Stimulated activated CD4-positive, alpha-beta T cell treated with anti-CD3 and anti-CD28 coated beads, TNF-alpha, amount 100 ng/mL, for 4 hours (primary cell): ENCODE measurements at places on chromosomes 1 and 21.

GRCh38 chr1:211501711-211502400 lies 9.9 kb upstream of the RD3 start:
- DNase-seq, result no peak

DNA sequence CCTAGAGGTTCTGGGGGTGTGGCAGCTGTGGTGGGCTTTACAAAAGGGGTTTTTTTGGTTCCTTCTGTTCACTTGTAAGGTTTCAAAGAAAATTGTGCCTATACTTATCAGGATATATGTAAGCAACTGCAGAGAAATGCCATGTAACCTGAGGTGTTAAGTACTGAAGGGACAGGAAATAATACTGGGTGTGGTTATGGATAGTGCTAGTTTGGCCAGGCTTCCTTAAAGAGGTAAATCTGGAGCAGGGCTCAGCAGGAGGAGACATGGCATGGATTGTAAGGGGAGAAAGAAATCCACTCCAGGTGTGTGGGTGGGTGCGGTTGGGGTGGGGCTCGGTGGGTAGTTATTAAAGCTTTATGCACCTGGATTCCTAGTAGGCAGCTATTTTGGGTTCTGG lies 28.3 kb downstream of the KIRREL1 start:
- DNase-seq, result no peak

GRCh38 chr1:153612755-153613331 lies at the start of gene S100A16:
Gene S100A16, minus strand, starts transcription at chr1:153613137. Its CDS starts 4,986 bp downstream, at chr1:153608151.
- DNase-seq, result no peak

DNA sequence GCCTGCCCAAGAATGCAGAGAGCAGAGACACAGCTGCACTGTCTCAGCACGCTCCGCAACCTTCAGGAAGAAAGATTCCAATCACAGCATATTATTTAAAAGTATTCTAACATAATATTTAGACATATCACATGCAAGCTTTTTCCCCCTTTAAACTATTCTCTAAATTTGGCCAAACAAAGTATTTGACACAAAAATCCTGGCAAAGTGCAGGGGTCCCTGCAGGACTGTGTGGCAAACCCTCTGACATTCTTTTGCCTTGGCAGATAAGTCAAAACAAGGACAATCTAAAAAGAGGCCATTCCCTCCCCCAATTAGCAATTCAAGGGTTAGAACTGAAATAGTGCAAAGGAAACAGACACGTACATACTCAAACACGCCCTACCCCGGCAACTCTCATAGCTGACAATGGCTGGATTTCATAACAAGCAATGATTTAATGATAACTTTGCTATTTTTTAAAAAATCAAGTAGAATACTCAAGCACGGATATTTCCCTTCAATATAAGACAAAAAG lies 225.3 kb downstream of the MRPL39 start:
- DNase-seq, result no peak

DNA sequence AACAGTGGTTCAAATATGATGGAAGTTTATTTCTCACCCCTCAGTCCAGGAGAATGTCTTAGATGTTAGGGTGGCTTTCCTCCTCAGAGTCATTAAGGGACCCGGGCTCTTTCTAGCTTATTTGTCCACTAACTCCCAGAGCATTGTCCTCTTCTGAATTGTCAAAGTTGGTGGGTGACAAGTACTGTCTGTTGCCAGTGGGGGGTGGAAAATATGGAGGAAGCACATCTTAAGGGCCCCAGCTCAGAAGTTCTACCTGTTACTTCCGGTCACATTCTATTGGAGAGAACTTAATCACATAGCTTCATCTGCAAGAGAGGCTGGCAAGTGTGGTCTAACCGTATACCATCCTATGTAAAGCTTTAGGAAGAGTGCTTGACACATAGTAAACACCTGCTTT lies 7.1 kb downstream of the CLIC4 start:
- DNase-seq, result no peak

- DNase-seq, result no peak
Observed at GRCh38 chr1:183096894-183097293, 73.7 kb downstream of the LAMC1 start.

GRCh38 chr1:113676524-113676923 lies 82.8 kb downstream of the PHTF1 start:
- DNase-seq, result no peak

DNA sequence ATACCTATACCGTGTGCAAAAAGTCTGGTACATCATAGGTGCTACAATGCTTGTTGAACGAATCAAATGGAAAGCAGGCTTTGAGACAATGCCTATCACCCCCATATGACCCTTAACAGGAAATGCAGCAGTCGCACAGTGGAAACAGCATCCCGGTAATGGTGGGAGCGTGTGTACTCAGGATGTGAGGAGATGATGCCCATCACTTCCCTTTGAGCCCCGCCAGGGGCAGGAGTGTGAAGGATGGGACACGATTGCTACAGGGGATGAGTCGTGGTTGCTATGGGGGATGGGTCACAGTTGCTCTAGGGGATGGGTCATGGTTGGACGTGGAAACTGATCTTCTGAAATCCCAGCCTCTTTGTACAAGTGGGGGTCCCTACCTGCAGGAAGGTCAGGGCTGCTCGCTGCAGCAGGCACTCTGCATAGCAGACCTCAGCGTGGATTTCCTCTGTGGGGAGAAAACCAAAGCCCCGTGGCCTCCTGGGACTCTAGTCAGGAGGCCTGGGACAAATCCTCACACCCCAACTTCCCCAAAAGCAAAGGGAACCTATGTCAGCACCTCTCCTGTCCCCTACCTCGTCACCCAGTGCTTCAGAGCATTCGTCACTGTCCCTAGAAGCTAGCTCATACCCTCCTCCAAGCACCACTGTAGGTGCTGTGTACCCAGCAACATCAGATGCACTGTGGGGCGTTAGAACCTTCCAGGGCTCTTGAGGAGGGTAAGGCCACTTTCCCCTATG lies 19.3 kb downstream of the TTC39A start:
- DNase-seq, result no peak

- no peak for DNase-seq
Observed at GRCh38 chr1:214882616-214883015, 199.9 kb upstream of the KCNK2 start.

- no peak for DNase-seq
Observed at GRCh38 chr1:45848714-45849113, 45.3 kb downstream of the MAST2 start.

GRCh38 chr1:36557041-36558000 lies 74.6 kb upstream of the CSF3R start:
- DNase-seq, result no peak

DNA sequence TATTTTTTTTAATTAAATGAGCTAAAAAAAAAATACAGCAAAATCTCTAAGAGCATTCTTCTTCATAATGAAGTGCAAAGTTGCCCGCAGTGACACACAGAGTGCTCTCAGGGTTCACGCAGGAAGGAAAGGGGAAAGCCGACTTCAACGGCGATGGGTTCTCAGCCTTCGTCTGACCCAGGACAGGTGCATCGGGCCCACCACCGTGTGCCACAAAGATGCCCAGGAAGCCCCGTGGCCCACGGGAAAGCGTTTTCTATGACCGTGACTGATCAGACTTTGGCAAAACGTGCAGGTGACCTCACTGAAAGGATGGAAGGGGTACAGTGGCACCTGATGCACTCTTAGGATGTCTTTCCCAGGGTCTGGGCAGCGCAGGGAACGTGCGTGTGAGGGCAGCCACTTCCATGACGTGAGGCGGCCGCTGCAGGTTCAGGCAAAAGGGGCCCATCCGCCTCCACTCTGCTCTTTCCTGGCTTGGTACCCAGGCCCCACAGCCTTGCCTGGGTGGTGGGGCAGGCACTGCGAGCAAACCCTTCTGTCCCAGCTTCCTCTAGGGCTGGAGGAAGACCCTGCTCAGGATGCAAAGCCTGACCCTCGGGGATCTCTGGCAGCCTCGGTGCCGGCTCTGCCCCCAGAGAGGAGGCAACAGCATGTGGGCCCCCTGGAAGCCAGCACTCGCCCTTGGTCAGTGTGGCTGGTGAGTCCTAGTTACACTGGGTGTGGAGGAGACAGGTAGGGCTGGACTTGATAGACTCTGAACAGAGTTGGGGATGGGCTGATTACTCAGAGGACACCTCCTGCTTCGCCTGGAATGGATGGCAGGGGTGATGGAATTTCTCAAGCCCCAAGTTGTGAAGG lies 8.3 kb downstream of the LRRC47 start:
- DNase-seq, result no peak

DNA sequence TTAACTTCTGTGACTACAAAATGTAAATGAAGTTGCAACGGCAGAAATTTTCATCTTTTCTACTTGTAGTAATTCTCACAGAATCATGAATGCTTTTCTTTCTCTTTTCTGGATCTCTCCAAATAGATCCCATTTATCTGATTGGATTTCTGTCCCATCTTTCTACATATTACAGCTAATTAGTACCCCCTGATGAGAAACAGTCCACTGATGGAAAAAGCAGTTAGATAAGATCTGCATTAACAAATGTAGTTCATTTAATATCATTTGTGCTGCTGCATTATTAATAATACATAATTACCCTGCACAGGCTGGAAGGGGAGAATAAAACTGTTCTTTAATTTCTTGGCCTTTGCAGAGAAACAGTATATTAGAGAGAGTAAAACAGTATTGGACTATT lies 289.3 kb downstream of the TTLL7 start:
- DNase-seq, result no peak

DNA sequence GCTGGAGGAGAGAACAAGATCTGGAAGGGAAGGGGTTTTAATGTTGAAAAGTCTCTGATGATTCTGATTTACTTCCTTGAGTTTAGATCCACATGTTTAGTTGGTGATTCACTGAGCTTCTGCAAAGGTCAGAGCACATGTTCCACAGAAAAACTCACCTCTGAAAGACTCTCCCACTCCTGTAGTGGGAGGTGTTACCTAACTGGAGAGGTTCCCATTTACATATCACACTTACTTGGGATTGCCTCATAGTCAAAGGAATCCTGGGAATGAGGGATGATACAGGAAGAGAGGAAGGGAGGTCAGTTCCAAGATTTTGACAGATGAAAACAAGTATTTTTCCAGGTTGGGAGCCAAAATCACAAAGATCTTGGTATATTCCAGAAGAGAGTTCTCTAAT lies 2.7 kb upstream of the NTNG1 start:
- DNase-seq, result no peak

DNA sequence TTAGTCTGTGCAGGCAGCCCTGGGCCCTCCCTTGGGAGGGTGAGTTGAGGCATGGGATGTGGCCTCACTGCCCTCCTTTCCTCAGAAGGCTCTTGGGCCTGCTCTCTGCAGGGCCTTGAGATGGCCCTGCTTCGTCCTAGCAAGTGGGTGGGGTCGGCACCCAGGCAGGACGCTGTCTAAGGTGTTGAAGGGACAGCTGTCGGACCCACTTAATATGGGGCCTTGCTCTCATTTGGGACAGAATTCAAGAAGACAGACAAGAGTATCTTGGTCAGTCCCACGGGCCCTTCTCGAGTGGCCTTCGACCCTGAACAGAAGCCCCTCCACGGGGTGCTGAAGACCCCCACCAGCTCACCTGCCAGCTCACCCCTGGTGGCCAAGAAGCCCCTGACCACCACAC lies 26.0 kb upstream of the PDXK start:
- DNase-seq, result no peak
